ENCODE measurements at places on chromosomes 2 and 18.
A peak's percentile ranks its signal among the peaks of the same experiment; 100 is the strongest.

- no peaks in the 10 kb centered on the region for H3K36me3 ChIP-seq
- DNase-seq: no peak
- no peaks in the 10 kb centered on the region for H3K27me3 ChIP-seq
- no peak overlapping the region for H3K27ac ChIP-seq
- no peak overlapping the region for H3K4me3 ChIP-seq
- H3K4me1 ChIP-seq: peaks cover under 1% of the 10 kb centered on the region
Measured at GRCh38 chr2:74702001-74702715, 48.1 kb downstream of the SEMA4F start.

- H3K36me3 ChIP-seq: no peaks in the 10 kb centered on the region
- H3K27ac ChIP-seq: no peak overlapping the region
- DNase-seq: no peak
- H3K4me1 ChIP-seq: no peaks in the 10 kb centered on the region
Measured at GRCh38 chr18:34729740-34730355, 19.8 kb downstream of the DTNA start.

GRCh38 chr2:82837588-82838304 lies 1621.3 kb downstream of the SUCLG1 start:
- no peak overlapping the region for H3K4me3 ChIP-seq
- H3K27ac ChIP-seq: peak overlapping the region; percentile 39
- no peaks in the 10 kb centered on the region for H3K27me3 ChIP-seq
- DNase-seq: no peak
- peaks cover 17% of the 10 kb centered on the region for H3K4me1 ChIP-seq

DNA sequence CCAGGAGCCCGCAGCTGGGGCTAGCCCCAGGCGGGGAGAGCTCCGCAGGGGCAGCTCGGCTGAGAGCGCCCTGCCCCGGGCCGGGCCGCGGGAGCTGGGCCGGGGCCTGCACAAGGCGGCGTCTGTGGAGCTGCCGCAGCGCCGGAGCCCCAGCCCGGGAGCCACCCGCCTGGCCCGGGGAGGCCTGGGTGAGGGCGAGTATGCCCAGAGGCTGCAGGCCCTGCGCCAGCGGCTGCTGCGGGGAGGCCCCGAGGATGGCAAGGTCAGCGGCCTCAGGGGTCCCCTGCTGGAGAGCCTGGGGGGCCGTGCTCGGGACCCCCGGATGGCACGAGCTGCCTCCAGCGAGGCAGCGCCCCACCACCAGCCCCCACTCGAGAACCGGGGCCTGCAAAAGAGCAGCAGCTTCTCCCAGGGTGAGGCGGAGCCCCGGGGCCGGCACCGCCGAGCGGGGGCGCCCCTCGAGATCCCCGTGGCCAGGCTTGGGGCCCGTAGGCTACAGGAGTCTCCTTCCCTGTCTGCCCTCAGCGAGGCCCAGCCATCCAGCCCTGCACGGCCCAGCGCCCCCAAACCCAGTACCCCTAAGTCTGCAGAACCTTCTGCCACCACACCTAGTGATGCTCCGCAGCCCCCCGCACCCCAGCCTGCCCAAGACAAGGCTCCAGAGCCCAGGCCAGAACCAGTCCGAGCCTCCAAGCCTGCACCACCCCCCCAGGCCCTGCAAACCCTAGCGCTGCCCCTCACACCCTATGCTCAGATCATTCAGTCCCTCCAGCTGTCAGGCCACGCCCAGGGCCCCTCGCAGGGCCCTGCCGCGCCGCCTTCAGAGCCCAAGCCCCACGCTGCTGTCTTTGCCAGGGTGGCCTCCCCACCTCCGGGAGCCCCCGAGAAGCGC lies 15.0 kb upstream of the GMPPA start:
- H3K36me3 ChIP-seq: no peaks in the 10 kb centered on the region
- no peaks in the 10 kb centered on the region for H3K4me1 ChIP-seq
- no peak overlapping the region for H3K4me3 ChIP-seq
- peaks cover 26% of the 10 kb centered on the region for H3K27me3 ChIP-seq

DNA sequence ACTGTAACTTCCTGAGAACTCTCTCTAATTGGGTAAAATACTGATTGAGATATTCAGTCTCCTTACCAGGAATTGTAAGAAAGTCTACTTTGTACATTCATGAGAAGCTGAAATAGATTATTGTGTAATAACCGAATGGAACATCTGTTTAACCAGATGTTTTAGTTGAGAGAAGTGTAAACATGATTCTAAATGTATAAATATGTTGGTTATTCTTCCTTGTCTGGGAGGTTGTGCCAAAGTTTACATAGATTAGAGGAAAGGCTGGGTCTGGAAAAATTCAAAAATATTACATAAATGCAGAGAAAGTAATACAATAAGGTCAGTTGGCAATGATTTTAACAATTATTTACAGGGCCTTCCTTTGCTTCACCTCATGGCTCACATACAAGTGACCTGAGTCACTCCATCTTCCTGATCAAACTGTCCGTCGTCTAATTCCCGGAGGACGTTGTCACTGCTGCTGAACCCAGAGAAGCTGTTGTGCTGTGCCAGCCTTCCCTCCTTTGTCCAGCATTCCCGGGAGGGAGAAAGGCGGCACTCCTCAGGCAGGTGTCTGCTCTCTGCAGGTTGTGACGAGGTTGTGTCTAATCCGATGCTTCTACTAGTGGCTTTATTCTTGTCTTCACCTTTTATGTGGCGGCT lies 55.9 kb downstream of the MOB4 start:
- H3K27ac ChIP-seq: no peak overlapping the region
- H3K27me3 ChIP-seq: no peaks in the 10 kb centered on the region
- no peaks in the 10 kb centered on the region for H3K4me1 ChIP-seq
- no peak for DNase-seq
- no peak overlapping the region for H3K4me3 ChIP-seq
